ENCODE measurements at places on chromosomes 1 and 21.

GRCh38 chr1:108327534-108328466 lies 83.9 kb upstream of the NBPF4 start:
- no peak for DNase-seq

- no peak for DNase-seq
Observed at GRCh38 chr1:248786156-248786555, 30.6 kb upstream of the LYPD8 start.

GRCh38 chr1:81549588-81550127 lies 251.1 kb upstream of the ADGRL2 start:
- peak; percentile 7 for DNase-seq

DNA sequence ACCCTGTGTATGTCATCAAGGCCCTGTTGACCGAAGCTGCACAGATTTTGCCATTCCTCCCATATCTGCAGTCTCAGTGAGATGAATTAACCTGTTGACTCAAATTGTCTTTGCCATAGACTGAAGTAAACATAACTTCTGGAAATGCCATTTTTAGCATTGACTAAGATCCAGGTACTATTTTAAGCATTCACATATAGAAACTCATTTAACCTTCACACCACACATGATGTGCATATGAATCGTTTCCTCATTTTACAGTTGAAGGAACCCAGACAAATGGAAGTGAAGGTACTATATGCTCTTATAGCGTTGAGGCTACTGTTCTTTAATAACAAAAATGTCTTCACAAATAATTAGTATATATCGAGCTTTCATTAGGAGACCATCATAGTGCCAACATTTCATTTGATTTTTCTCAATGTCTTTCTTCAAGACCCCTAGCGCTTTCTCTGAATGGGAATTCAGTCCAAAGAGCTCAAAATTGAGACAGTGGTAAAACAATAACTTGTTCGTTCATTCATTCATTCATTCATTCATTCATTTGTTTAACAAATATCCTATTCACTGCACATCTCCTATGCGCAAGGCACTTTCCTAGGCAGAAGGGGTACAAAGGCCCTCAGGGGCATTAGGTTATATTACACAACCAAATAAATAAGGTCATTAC lies 444.7 kb downstream of the ADGRL2 start:
- no peak for DNase-seq

GRCh38 chr1:205748403-205749233 lies 1.4 kb downstream of the NUCKS1 start:
- DNase-seq, result peak; percentile 64

GRCh38 chr1:11031624-11032262 lies 15.3 kb downstream of the MASP2 start:
- DNase-seq, result no peak

- DNase-seq, result no peak
Observed at GRCh38 chr1:27633640-27634176, 1.3 kb downstream of the FGR start.

DNA sequence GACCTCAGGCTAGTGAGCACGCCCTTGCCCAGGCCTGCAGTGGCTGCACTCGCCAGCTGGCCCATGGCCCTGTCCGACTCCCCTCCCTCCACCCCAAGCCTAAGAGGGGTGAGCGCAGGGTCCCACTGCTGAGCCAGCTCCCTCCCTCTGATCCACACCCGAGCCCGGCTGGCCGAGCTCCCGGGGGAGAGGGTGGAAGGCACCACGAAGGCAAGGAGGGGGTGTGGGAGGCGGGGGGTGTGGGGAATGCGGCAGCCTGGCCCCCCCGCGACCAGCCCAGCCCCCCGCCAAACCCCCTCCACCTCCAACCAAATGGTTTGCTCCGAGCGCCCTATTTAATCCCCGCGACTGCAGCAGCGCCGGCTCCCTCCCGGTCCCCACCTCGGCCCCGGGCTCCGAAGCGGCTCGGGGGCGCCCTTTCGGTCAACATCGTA lies at the start of gene CADM3:
TSS of gene CADM3 (plus strand) at position 362 of the 434 bp plus-strand sequence. CDS start 151 bp downstream, outside the sequence.
- DNase-seq, result no peak

DNA sequence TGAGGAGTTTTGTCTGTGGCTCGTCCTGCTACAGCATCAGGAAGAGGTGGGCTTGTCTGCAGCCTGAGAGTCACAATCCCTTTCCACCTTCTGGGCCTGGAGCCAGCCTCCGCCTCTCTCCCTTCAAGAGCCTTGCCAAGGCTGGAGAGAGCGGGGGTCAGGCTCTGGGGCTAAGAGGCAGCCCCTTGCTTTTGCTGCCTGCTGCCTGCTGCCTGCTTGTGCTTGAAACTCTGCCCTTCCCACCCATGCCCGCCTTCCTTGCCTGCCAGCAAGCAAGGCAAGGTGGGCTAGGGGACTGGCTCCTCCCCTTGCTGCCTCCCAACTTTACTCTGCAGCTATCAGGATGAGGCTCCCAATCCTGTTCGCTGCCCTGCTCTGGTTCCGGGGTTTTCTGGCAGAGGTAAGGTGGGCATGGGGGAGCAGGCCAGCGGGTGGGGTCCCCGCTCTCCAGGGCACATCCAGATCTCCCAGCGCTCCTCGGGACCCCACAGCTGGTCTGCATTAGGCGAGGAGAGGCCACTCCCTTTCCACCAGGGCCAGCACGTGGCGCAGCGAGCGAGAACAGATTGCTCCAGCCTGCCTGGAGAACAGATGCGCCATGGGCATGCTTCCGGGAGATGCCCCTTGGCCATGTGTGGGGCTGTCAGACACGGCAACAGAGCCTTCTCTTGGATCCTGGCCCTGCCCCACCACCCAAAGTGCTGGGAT lies 7.5 kb upstream of the PTPN7 start:
- DNase-seq, result no peak

DNA sequence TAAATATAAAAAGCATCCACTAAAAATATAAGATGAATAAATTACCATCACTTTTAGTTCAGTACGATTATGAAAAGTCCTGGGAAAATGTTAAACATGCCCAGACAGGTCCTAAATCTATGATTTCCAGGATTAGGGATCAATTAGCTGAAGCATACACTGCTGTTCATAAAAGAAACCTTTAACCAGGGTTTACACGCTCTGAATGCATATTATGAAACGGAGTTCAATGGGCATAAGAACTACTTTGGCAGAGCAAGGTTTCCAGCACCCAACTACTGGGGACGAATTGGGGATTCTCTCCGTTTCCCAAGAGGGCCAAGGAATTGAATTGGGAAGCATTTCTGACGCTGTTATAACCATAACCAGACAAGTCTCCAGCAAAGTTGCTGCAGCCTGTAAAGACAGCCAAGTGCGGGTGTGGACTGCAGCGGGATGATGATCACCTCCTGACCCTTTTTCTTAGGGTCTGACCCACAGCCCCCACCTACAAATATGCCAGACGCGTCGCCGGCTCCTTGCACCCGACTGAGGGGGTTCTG lies 1.6 kb downstream of the SLC30A1 start:
- DNase-seq, result no peak

DNA sequence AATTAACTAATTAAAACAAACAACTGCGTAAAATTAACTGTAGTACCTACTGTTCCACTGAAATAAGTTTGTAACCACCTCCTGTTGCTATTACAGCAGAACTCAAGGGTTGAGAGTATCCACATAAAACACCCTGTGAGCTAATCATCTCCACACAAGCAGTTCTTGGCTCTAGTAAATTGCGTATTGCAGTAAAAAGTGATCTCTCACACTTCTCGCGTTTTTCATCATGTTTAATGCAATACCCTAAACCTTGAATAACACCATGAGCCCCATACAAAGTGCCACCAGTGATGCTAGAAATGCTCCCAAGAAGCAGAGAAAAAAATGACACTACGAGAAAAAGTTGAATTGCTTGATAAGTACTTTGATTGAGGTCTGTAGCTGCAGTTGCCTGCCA lies 29.3 kb upstream of the CEP350 start:
- no peak for DNase-seq

- DNase-seq, result no peak
Observed at GRCh38 chr1:175385316-175385715, 192.7 kb upstream of the KIAA0040 start.

DNA sequence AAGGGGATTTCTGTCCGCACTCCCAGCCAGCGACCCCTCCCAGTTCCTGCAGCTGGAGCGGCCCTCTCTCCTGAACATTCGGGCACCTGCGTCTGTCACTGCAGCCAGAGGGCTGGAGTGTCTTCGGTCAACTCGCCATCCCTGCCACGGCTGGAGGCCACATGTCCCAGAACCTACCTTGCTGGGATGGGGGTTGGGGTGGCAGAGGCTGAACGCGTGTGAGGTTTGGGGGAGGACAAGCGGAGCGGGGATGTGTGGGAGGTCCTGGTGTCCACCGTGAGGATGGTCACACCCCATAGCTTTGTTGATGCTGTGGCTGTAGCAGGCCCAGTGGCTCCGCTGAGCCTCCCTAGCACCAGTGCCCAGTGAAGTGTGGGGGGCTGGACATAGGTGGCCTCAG lies 14.8 kb upstream of the C1orf174 start:
- no peak for DNase-seq

DNA sequence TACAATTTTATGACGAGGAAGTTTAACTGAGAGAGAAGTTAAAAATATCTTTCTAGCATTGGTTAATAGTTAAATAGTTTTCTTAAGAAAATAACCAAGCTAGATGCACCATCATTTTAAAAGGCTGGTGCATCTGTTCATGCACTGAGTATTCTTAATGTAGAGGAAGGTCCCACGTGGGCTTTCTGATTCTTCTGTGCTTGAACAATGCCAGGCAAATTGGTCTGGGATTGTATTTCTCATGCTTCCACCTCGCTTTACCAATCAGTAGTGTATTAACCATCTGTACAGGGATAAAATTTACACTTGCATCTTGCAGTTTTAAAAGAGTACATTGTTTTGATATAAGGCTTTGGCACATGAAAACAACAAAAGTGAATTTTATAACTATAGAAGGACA lies 47.4 kb upstream of the MTF2 start:
- no peak for DNase-seq

GRCh38 chr1:109185990-109186732 lies 27.6 kb upstream of the SARS1 start:
- no peak for DNase-seq

- no peak for DNase-seq
Observed at GRCh38 chr1:210696709-210697108, 368.0 kb downstream of the HHAT start.

DNA sequence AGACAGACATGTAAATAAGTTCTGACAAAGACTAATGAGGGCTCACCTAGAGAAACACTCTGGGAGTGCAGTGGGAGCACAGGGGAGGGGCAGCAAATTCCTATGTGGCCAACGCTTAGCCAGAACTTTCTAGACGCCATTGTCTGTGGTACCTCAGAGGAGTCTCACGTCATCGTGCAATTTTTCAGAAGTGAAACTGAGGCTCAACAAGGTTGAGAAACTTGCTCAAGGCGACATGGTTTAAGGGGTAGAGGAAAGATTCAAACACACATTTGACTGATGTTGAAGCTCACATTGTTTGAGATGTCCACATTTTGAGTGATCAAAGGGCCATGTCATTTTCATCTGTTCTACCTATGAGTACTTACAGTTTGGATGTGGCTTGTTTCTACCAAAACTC lies 152.6 kb upstream of the LMO4 start:
- DNase-seq, result no peak

GRCh38 chr1:101507547-101507971 lies 270.7 kb downstream of the S1PR1 start:
- DNase-seq, result no peak

DNA sequence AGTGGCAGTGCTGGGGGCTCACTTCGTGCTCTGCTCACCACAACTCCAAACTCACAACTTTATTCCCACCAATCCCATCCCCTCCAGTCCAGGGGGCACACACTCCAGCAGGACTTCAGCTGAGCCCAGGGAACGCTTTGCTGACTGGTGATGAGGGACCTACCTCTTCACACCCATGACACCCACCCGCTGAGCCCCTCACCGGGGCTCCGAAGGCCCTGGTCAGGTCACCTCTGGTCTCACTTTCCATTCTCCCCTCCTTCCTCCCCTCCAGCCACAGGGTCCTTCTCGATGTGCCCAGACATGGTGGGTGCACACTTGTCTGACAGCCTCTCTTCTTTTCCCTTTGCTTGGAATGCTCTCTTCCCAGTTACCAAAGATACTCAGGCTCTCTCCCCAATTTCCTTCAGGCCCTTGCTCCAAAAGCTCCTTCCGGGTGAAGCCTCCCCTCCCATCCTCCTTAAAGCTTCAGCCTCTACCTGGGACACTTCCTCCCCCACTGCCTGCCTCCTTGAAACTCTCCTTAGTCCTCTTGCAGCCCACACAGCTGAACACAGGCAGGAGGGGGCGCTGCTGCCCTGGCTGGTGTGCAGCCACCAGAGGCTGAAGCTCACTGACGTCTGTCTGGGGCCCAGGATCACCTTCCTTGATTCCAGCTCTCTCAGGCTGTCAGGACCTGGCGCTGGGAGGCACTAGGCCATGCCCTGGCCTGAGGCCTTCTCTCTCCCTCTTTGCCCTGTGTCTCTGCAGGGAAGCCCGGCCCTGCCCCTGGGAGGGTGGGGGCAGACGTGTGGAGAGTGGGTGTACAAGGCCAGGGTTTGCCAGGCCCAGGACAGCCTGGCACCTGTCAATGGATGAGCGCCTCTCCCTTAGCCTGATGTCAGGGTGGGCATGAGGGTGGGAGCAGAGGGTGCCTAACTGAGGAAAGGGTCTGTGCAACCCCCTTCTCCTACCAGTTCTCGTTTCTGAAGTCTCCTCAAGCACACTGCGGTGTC lies 1.6 kb downstream of the KCNE1 start:
- DNase-seq, result no peak

- no peak for DNase-seq
Observed at GRCh38 chr1:184696403-184696802, 58.3 kb downstream of the EDEM3 start.

DNA sequence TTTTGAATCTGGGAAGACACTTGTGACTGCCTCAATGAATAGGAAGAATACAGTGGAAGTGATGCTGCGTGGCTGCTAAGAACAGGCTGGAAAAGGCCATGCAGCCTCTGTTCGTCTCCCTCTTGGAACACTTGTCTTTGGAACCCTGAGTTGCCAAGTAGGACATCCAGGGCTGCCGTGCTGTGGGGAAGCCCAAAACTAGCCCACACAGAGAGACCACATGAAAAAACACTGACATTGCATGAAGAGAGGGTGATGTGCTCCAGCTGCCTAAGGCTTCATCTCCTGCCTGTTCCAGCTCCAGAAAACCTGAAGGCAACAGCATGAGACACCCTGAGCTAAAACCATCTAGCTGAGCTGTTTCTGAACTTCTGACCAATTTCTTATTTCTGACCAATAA lies 61.1 kb upstream of the GNG4 start:
- no peak for DNase-seq

DNA sequence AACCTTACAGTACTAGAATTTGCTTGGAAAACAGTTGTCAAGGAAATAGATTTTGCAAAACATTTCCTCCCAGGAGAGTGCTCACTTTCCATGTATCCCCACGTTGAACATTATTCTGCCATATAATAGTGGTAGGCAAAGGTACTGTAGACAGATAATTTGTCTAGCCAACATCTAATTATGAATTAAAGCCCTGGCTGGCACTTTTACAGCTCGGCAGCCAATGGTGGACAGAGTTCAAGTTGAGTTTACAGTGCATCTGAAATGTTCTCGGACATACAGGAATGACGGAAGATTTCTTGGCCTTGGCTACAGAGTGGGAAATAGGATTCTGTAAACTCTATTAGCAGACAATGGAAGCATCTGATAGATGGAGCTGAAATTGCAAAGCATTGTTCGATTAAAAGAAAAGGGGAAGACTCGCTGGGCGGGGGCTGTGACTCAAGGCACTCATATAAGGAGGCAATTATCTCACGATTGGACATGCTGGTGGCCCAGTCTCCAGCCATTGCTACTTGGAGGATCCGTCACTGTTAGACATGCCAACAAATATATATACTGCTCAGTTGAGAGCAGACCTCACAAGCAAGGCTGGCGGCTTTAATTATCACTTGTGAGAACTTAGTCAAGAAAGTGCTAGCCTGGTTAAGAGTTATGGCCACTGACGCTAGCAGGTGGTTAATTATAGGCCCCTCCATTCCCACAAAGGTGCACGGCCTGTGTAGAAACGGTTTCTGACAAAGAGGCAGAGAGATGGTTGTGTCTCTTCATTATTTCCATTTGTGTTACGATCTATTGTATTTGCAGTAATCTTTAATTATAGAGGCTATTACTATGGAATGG lies 48.0 kb downstream of the MAN1C1 start:
- DNase-seq, result no peak

Data from GM04503 (cell line).